Neural progenitor cell (in vitro differentiated cells): ENCODE measurements at places on chromosomes 2 and 18.

DNA sequence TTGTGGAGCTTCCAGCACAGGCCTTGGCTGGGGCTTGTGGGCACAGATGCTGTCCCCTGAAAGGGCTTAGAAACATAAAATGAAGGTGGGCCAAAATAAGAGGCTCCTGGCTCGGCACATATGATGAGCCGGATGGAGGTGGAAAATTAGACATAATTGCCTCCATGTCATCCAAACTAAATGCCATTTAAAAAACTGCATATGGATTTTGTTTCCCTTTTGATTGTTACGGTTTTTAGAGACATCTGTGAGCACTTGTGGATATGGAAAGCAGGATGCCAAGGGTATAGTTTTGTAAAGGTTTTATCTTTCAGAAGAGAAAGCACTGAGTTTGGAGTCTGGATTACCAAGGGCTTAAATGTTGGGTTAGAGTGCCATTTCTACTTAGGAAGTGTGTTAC lies 498.3 kb downstream of the RIT2 start:
- no peak overlapping the region for H3K4me3 ChIP-seq
- H3K27me3 ChIP-seq = no peaks in the 10 kb centered on the region
- no peaks in the 10 kb centered on the region for H3K36me3 ChIP-seq
- peaks cover 7% of the 10 kb centered on the region for H3K4me1 ChIP-seq
- DNase-seq = no peak

GRCh38 chr2:109110170-109110569 lies 18.8 kb upstream of the SH3RF3 start:
- H3K27ac ChIP-seq = no peak overlapping the region
- no peaks in the 10 kb centered on the region for H3K36me3 ChIP-seq
- no peaks in the 10 kb centered on the region for H3K4me1 ChIP-seq
- H3K4me3 ChIP-seq = no peak overlapping the region
- no peaks in the 10 kb centered on the region for H3K27me3 ChIP-seq

- peak; percentile 78 for DNase-seq
- no peak overlapping the region for H3K4me3 ChIP-seq
- no peaks in the 10 kb centered on the region for H3K27me3 ChIP-seq
- no peak overlapping the region for H3K27ac ChIP-seq
- H3K4me1 ChIP-seq = peaks cover 21% of the 10 kb centered on the region
These were observed 24.6 kb upstream of the B3GNT7 start for GRCh38 chr2:231370749-231371429.

DNA sequence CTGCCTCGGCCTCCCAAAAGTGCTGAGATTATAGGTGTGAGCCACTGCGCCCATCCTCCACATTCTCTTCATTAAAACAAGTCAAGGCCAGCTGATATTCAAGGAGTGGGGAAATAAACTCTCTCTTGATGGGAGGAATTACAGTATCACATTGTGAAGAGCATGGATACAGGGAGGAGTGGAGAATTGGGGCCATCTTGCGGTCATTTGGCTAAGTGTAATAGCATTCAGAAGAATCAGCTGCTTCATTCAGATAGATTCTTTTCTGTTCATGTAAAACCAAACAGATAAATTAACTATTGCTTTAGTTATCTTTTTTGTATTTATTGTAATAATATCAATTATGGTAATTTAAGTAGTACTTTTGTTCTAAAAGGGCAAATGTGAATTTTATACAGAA lies 156.3 kb downstream of the UBR3 start:
- no peaks in the 10 kb centered on the region for H3K36me3 ChIP-seq
- no peak overlapping the region for H3K27ac ChIP-seq
- H3K4me1 ChIP-seq = no peaks in the 10 kb centered on the region

GRCh38 chr2:24761866-24762265 lies 31.3 kb downstream of the PTRHD1 start:
- H3K4me1 ChIP-seq = peaks cover 11% of the 10 kb centered on the region
- H3K27ac ChIP-seq = no peak overlapping the region
- peak; percentile 56 for DNase-seq
- H3K27me3 ChIP-seq = no peaks in the 10 kb centered on the region
- no peak overlapping the region for H3K4me3 ChIP-seq

DNA sequence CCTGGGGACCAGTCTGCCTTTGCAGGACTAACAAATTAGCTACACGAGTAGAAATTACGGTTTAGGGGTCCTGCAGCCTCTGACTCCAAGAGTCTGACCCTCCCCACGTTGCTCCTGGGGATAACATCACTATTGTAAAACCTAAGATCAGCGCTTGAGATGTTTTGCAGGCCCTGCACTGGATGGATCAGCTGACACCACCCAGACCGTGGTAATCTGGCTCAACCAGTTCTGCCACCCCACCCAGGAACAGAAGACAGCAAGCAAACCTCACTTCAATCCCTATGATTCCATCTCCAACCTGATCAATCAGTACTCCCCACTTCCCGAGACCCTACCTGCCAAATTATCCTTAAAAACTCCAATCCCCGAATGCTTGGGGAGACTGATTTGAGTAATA lies 31.7 kb downstream of the NGEF start:
- H3K36me3 ChIP-seq = no peaks in the 10 kb centered on the region
- DNase-seq = no peak
- no peaks in the 10 kb centered on the region for H3K4me1 ChIP-seq
- no peaks in the 10 kb centered on the region for H3K27me3 ChIP-seq

- no peaks in the 10 kb centered on the region for H3K27me3 ChIP-seq
- H3K4me1 ChIP-seq = peaks cover 17% of the 10 kb centered on the region
- no peak for DNase-seq
These were observed 77.4 kb upstream of the TAF1B start for GRCh38 chr2:9765611-9766531.

DNA sequence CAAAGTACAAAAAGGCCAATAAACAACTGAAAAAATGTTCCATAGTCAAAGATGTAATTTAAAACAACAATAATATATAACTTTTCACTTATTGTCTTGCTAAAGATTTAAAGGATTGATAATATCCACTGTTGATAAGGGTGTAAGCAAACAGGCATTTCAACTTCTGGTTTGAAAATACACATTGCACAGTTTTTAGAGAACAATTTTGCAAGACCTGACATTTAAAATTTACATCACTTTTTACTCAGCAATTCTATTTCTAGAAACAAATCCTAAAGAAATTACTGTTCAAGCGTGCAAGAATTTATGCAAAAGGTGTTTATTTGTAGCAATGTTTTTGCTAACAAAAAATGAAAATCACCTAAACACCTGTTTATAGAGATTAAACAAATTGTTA lies 120.4 kb downstream of the TDRD15 start:
- no peaks in the 10 kb centered on the region for H3K4me1 ChIP-seq
- no peaks in the 10 kb centered on the region for H3K36me3 ChIP-seq
- DNase-seq = no peak
- no peaks in the 10 kb centered on the region for H3K27me3 ChIP-seq

DNA sequence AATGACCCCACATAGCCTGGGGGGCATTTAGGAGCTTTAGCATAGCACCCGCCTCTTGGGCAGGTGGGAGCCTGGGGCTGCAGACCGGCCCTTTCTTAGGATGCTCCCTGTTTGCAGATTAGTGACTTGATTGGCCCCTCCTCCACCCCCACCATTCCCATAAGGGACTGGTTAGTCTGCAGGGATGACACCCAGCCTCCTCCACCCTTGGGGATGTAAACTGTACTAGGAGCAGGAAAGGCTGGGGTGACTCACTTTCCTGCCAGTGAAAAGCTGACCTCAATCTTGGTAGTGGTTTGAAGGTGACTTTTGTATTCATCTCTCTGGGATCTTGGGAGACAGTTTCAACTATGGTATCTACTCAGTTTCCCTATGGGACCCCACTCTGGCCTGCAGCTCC lies 24.2 kb downstream of the CTIF start:
- H3K27ac ChIP-seq = no peak overlapping the region
- no peak for DNase-seq
- H3K27me3 ChIP-seq = no peaks in the 10 kb centered on the region
- H3K4me1 ChIP-seq = peaks cover 8% of the 10 kb centered on the region
- H3K4me3 ChIP-seq = no peak overlapping the region

DNA sequence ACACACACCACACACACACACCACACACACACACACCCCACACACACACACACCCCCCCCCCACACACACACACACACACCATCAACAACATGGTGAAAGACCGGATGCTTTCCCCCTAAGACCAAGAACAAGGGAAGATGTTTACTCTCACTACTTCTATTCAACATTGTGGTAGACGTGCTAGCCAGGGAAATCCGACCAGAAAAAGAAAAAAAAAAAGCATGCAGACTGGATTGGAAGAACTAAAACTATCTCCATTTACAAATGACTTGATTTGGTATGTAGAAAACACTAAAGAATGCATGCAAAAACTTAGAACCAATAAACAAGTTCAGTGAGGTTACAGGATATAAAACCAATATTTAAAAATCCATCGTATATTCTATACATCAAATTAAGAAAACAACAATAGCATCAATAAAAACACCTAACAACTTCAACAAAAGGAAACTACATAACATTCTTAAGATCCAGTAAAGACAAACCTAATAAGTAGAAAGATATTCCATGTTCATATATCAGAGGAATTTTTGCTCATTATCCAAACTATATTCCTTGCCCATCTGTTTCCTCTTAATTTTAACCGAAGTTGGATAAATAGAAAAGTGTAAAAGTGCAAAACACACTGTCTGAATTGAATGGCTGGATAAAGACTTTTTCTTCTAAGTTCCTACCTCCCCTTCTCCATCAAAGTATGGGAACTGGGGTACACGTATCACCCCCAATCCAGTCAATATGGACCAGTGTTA lies 51.5 kb upstream of the RNU4ATAC start:
- no peaks in the 10 kb centered on the region for H3K27me3 ChIP-seq
- no peaks in the 10 kb centered on the region for H3K36me3 ChIP-seq
- H3K27ac ChIP-seq = no peak overlapping the region
- DNase-seq = no peak
- H3K4me3 ChIP-seq = no peak overlapping the region
- H3K4me1 ChIP-seq = peaks cover 59% of the 10 kb centered on the region

- H3K27ac ChIP-seq = no peak overlapping the region
- H3K4me1 ChIP-seq = peaks cover 15% of the 10 kb centered on the region
- H3K27me3 ChIP-seq = peaks cover 100% of the 10 kb centered on the region
- no peaks in the 10 kb centered on the region for H3K36me3 ChIP-seq
These were observed 755 bp downstream of the NEUROD1 start for GRCh38 chr2:181679544-181679979.

GRCh38 chr18:26546875-26547645 lies 1.3 kb downstream of the KCTD1 start:
- no peak overlapping the region for H3K27ac ChIP-seq
- H3K4me3 ChIP-seq = peak overlapping the region; percentile 78
- no peaks in the 10 kb centered on the region for H3K36me3 ChIP-seq
- DNase-seq = peak; percentile 52
- H3K4me1 ChIP-seq = peaks cover 53% of the 10 kb centered on the region
- peaks cover 71% of the 10 kb centered on the region for H3K27me3 ChIP-seq

- H3K36me3 ChIP-seq = no peaks in the 10 kb centered on the region
- no peak overlapping the region for H3K4me3 ChIP-seq
- no peak overlapping the region for H3K27ac ChIP-seq
- DNase-seq = no peak
- H3K4me1 ChIP-seq = no peaks in the 10 kb centered on the region
- no peaks in the 10 kb centered on the region for H3K27me3 ChIP-seq
These were observed 47.2 kb upstream of the ZNF396 start for GRCh38 chr18:35424356-35424755.

GRCh38 chr18:31688606-31689005 lies 4.2 kb upstream of the B4GALT6 start:
- H3K4me1 ChIP-seq = peaks cover 21% of the 10 kb centered on the region
- H3K4me3 ChIP-seq = no peak overlapping the region
- H3K36me3 ChIP-seq = no peaks in the 10 kb centered on the region
- no peak overlapping the region for H3K27ac ChIP-seq
- no peak for DNase-seq

DNA sequence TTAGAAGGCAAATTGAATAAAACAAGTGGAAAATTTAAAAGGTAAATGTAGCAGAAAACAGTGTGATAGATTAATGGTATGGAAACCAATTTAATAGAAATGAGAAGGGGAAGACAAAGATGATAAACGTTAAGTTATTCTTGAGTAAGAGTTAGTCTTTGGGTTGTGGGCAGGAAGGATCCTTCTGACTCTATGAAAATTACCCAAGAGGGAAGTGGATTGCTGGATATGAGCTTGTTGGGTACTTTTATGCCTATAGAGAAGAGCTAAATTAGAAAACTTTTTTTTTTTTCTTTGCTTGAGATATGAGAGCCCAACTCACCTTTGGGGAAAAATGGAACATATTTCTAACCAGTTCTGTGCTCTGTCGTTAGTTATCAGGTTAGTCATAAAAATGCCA lies 144.0 kb downstream of the LDLRAD4 start:
- H3K27ac ChIP-seq = no peak overlapping the region
- peaks cover 36% of the 10 kb centered on the region for H3K27me3 ChIP-seq
- H3K36me3 ChIP-seq = no peaks in the 10 kb centered on the region

GRCh38 chr2:64017811-64018700 lies 1.2 kb downstream of the VPS54 start:
- peak; percentile 29 for DNase-seq
- no peaks in the 10 kb centered on the region for H3K27me3 ChIP-seq
- H3K36me3 ChIP-seq = no peaks in the 10 kb centered on the region
- peak overlapping the region; percentile 94 for H3K27ac ChIP-seq

- no peaks in the 10 kb centered on the region for H3K4me1 ChIP-seq
- H3K27me3 ChIP-seq = no peaks in the 10 kb centered on the region
- no peak overlapping the region for H3K27ac ChIP-seq
- no peak for DNase-seq
- H3K36me3 ChIP-seq = peaks cover 3% of the 10 kb centered on the region
- H3K4me3 ChIP-seq = no peak overlapping the region
These were observed 37.0 kb upstream of the GRHL1 start for GRCh38 chr2:9914384-9915065.

GRCh38 chr2:42921721-42922120 lies 129.3 kb upstream of the HAAO start:
- H3K4me3 ChIP-seq = no peak overlapping the region
- H3K27me3 ChIP-seq = no peaks in the 10 kb centered on the region
- no peak overlapping the region for H3K27ac ChIP-seq

DNA sequence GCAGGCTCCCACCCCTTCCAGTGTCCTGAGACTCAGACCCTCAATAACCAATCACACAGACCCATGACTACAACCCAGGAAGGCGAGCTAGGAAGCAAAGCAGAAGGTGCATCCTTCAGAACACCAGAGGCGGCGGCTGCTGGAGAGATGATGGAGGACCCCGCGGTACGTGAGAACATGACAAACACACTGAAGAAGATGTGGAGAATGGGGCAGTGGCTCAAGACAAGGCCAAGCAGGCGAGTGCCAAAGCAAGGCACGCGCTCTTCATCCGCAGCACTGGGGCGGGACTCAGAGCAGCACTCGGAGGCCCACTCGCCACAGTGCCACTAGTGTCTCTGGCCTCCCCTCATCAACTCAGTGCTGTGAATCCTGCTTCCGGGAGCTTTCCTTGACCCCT lies 13.7 kb downstream of the ERFE start:
- H3K27ac ChIP-seq = no peak overlapping the region
- no peak overlapping the region for H3K4me3 ChIP-seq
- no peaks in the 10 kb centered on the region for H3K36me3 ChIP-seq
- no peak for DNase-seq
- H3K4me1 ChIP-seq = no peaks in the 10 kb centered on the region

GRCh38 chr2:144351687-144352086 lies 168.2 kb downstream of the ZEB2 start:
- H3K36me3 ChIP-seq = no peaks in the 10 kb centered on the region
- H3K27me3 ChIP-seq = no peaks in the 10 kb centered on the region
- no peak for DNase-seq
